ENCODE measurements at places on chromosomes 7 and 10.

GRCh38 chr10:34808801-34809745 is 6.0 kb downstream of the PARD3 start:
- DNase-seq = no peak
- no peaks in the 10 kb centered on the region for H3K36me3 ChIP-seq

- no peak overlapping the region for H3K27ac ChIP-seq
- no peak for DNase-seq
Measured at GRCh38 chr10:14820010-14820774, 17.6 kb downstream of the CDNF start.

GRCh38 chr10:127451628-127452027 is 97.5 kb upstream of the NPS start:
- H3K36me3 ChIP-seq = no peaks in the 10 kb centered on the region
- no peaks in the 10 kb centered on the region for H3K4me1 ChIP-seq
- H3K4me3 ChIP-seq = no peak overlapping the region
- H3K27ac ChIP-seq = no peak overlapping the region

DNA sequence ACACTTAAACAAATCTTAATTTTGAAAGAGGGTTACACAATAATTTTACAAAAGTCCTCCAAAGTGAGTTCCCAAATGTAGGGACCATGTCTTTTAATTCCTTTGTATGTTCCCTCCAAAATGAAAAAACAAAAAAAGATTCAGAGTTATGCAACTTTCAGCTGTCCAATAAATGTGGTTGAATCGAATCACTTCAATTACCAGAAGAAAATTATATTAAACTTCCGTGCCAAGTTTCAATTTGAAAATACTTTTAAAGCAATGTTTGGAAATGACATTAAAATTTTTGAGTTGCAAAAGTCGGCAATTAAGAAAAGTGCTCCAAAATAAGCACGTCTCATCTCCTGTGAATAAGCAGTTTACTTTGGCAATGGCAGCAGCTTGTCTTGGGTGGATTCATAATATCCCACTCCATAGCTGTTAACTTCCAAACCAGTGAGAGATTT is 60.3 kb upstream of the C1GALT1 start:
- H3K4me3 ChIP-seq = no peak overlapping the region
- no peak for DNase-seq
- H3K4me1 ChIP-seq = no peaks in the 10 kb centered on the region

DNA sequence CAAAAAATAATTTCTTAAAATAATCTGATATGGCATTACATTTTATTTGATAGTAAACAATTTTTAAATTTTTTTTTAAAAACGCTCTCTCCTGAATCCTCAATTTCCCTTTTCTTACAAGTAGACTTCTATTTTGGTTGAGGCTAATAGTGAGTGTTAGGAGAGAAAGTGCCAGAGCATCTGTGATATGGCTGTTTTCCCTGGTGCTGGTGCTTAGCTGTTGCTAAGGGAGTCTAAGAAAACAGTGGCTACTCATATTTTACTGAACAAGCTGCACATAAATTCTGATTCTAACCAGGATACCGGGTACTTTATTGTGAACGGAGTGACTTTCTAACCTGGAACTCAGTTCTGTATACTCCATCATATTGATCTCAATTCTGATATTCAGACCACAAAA is 311.1 kb upstream of the KIAA1217 start:
- no peaks in the 10 kb centered on the region for H3K27me3 ChIP-seq
- H3K36me3 ChIP-seq = no peaks in the 10 kb centered on the region
- no peak for DNase-seq

DNA sequence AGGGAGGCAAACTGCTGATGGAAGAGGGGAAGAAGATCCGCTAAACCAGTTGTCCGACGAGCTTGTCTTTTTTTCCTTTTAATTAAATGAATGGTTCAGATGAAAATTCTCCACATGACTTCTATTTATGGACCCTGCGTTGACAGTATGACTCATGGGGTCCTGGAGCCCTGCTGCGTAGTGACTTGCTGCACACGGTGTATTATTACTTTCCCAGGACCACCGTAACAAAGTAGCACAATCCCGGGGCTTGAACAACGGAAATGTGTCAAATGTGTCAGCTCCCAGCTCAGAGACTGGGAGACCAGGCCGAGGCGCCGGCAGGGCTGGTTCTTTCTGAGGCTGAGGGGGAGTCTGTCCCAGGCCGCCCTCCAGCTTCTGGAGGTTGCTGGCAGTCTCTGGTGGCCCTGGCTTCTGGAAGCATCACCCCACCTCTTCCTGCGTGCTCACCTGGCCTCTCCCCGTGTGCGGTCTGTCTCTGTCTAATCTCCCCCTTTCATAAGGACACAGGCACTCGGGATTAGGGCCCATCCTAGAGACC is 33.8 kb upstream of the MNX1 start:
- DNase-seq = no peak
- peaks cover 6% of the 10 kb centered on the region for H3K27me3 ChIP-seq
- H3K27ac ChIP-seq = no peak overlapping the region
- no peak overlapping the region for H3K4me3 ChIP-seq
- no peaks in the 10 kb centered on the region for H3K4me1 ChIP-seq

GRCh38 chr7:133290676-133291333 is 37.9 kb downstream of the EXOC4 start:
- H3K4me1 ChIP-seq = no peaks in the 10 kb centered on the region
- H3K27me3 ChIP-seq = no peaks in the 10 kb centered on the region
- H3K36me3 ChIP-seq = no peaks in the 10 kb centered on the region
- no peak for DNase-seq
- H3K27ac ChIP-seq = no peak overlapping the region

Measured in breast epithelium (tissue), 4 donors.